ENCODE measurements at places on chromosomes 2 and 18. TPM values are rescaled to one million over a fixed set of nuclear protein-coding genes. Genes with fewer than 3 reads are reported as not detected.

FSHR gene
- total RNA-seq: not detected

DNA sequence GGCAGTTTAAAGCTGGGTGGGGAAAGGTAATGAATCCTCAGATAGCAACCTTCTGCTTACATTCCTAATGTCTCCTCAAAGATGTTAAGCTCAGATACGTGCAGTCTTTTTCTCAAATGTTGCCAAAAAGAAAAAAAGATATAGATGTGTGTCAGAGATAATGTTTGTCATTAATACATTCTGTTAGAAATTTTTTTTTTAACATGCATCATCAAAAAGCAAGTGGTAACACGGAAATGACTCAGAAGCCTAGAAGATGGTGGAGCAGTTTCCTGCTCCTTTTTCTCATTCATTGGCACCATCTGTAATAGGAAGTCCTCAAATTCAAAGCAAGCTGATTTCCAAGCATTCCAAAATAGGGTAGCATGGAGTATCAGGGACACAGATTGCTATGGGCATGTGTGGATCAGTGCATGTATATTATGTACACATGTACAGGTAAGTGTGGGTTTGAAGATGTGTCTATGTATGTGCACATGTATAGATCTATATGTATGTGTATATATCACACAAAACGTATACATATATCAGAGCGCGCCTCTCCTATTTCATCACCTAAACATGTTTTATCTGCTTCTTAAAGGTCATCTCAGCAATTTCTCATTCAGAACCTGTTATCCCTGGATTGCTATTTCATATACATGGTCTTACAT, 79.9 kb upstream of the ITGB6 start:
- H3K36me3 ChIP-seq: peaks cover 69% of the 10 kb centered on the region
- no peak for DNase-seq
- H3K4me3 ChIP-seq: no peak overlapping the region
- H3K27ac ChIP-seq: no peak overlapping the region
- H3K27me3 ChIP-seq: no peaks in the 10 kb centered on the region
- no peaks in the 10 kb centered on the region for H3K4me1 ChIP-seq

GRCh38 chr2:68251855-68252399, 405 bp downstream of the PPP3R1 start:
- DNase-seq: peak; percentile 62
- H3K4me3 ChIP-seq: peak overlapping the region; percentile 93
- no peaks in the 10 kb centered on the region for H3K27me3 ChIP-seq

DNA sequence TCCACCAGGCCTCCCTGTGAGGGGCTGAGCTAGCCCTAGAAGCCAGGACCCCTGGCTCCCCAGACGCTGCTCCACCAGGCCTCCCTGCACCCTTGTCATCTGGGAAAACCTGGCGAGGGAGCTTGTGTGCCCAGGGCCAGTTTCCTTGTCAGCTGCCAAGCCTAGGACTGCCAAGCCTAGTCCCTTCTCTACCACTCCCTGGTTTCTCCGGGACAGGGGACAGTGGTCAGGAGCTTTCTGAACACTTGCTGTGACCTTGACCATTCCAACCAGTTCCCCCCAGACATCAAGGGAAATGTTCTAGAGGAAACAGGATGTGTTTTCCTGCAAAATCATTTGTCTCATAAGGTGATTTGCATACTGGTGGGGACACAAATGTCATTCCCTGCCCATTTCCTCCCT, 41.3 kb upstream of the MRPL33 start:
- H3K27me3 ChIP-seq: peaks cover 3% of the 10 kb centered on the region
- H3K36me3 ChIP-seq: no peaks in the 10 kb centered on the region
- H3K4me1 ChIP-seq: peaks cover 15% of the 10 kb centered on the region

DNA sequence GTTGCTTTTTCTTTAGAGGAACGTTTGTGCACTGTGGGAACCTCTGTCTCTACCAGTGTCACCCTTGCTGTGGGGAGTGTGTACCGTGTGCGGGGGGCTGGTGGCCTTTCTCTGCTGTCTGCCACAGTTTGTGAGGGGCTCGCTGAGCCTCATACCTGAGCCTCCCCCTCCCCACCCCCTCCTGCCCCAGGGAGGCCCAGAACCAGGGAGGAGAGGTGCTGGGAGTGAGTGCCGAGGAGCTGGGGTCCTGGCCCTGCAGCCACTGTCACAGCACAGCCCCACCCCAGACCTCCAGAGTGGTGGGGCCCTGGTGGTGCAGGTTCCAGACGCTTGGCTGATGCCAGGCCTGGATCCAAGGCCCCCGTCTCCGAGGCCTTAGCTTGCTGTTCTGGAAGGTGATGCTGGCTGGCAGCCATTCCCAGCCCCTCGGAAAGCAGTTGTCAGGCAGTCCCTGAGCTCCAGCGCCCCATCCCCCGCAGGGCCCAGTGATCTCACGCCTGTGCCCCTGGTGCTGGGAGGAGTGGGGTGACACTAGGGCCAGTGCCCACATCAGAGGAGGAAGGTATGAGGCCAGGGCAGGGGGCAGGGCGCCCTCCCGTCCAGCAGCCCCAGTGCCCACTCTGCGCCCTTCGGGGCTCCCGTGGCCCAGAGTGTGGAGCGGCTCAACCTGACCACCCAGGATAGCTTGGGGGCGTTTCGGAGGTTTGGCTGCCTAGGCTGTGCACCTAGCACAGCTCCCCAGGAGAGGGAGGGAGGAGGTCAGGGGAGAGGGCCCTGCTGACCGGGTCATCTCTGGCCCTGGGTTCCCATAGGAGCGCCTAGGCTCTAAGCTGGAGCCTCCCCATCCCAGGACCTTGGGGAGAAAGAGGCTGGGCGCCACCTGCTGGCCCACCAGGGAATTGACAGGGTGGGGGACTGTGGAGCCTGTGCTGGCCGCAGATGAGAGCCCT, 53.0 kb upstream of the ALPP start:
- H3K4me1 ChIP-seq: peaks cover 75% of the 10 kb centered on the region
- DNase-seq: peak; percentile 67
- H3K36me3 ChIP-seq: no peaks in the 10 kb centered on the region
- peak overlapping the region; percentile 57 for H3K27ac ChIP-seq

GRCh38 chr2:145524836-145525235, 1004.9 kb upstream of the ZEB2 start:
- DNase-seq: no peak
- H3K4me1 ChIP-seq: no peaks in the 10 kb centered on the region
- no peaks in the 10 kb centered on the region for H3K27me3 ChIP-seq

ODC1 gene
- total RNA-seq: 127 TPM

VSNL1 gene
- 0.47 TPM for total RNA-seq

All from thymus (tissue), 14 donors.